ENCODE measurements at places on chromosomes 2 and 18. TPM values are rescaled to one million over a fixed set of nuclear protein-coding genes. Genes with fewer than 3 reads are reported as not detected.

- H3K36me3 ChIP-seq, result peaks cover 22% of the 10 kb centered on the region
- peak overlapping the region; percentile 69 for H3K27ac ChIP-seq
- H3K27me3 ChIP-seq, result no peaks in the 10 kb centered on the region
- no peak overlapping the region for H3K4me3 ChIP-seq
- peak; percentile 68 for DNase-seq
Measured at GRCh38 chr2:233976690-233977294, 59.6 kb downstream of the TRPM8 start.

- H3K36me3 ChIP-seq, result no peaks in the 10 kb centered on the region
- no peak overlapping the region for H3K27ac ChIP-seq
- no peaks in the 10 kb centered on the region for H3K4me1 ChIP-seq
- no peak overlapping the region for H3K4me3 ChIP-seq
Measured at GRCh38 chr2:176118601-176119339, 2.2 kb downstream of the HOXD10 start.

GRCh38 chr2:191302459-191303139, 57.4 kb downstream of the MYO1B start:
- no peaks in the 10 kb centered on the region for H3K36me3 ChIP-seq
- no peak overlapping the region for H3K4me3 ChIP-seq
- H3K4me1 ChIP-seq, result peaks cover 36% of the 10 kb centered on the region
- peak; percentile 46 for DNase-seq
- H3K27ac ChIP-seq, result no peak overlapping the region

DNA sequence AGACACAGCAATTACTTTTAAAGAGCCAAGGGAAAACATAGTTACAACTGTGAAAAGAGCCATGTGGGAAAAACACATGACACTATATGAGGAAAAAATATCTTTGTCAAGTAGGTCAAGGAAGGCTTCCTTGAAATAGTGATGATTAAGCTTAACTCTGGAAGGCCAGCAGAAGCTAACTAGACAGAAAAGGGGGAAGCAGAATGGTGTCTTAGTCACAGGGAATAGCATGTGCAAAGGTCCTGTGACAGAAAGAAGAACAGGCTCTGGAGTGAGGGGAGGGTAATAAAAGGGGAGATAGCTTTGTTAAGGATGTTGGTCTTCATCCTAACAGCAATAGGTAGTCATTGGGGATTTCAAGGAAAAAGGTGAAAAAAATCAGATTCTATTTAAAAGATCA, 64.0 kb downstream of the ARHGAP25 start:
- H3K36me3 ChIP-seq, result no peaks in the 10 kb centered on the region
- peaks cover 43% of the 10 kb centered on the region for H3K27me3 ChIP-seq

DNA sequence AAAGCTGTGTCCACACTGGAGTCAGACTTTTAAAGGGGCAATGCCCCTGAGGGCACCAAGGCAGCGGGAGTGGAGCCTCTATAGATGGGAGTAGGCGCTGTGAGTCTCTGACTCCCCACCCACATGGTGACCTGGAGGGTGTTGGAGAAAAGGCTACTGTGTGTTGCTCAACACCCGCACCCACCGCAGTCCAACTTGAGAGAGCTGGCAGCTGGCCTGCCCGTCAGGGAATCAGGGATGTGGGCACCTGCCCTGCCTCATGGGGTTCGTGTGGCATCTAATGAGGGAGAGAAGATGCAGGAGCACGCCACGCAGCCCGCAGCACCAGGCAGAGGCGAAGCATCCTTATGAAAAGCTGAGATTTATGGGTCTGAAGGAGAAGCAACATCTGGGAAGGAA, 84.2 kb downstream of the KLHL29 start:
- no peaks in the 10 kb centered on the region for H3K4me1 ChIP-seq
- no peak overlapping the region for H3K4me3 ChIP-seq
- H3K27ac ChIP-seq, result no peak overlapping the region
- no peak for DNase-seq
- no peaks in the 10 kb centered on the region for H3K27me3 ChIP-seq

ABCG5 gene
- total RNA-seq, result 0.66 TPM

SLC14A1 gene
- not detected for total RNA-seq
